Fibroblast of upper back skin (primary cell): ENCODE measurements at places on chromosomes 5 and 9.

- no peak for DNase-seq
These were observed 19.6 kb upstream of the CNOT6 start for GRCh38 chr5:180474569-180474968.

DNA sequence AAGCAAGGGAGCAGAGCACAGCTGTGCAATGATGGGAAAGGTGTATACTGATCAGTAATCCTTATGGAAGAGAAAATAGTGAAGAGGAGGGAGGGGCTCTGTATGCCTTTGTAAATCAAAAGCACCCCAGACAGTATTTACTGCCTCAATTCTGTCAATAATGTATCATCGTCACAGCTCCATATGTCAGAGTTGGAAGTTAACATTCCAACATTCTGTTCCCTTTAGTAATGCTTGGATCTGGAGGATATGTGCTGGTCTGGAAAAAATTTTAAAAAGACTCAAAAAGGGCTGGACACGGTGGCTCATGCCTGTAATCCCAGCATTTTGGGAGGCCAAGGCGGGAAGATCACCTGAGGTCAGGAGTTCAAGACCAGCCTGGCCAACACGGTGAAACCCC is 310.4 kb downstream of the ACTL7B start:
- peak; percentile 29 for DNase-seq

DNA sequence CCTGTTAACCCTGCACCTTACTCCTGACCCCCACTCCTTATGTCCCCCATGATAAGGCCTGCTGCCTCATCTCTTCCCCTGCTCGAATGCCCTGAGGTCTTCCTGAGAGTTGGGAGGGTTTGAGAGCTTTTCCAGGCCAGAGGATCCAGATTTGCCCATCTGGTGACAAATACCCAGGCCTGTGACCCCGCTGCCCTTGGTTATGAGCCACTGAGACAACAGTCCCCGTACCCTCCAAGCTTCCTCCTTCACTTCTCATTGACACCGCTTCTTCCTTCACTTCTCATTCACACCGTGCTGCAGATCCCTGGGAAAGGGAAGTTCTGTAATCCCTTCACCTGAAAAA is 593 bp downstream of the GM2A start:
- no peak for DNase-seq

DNA sequence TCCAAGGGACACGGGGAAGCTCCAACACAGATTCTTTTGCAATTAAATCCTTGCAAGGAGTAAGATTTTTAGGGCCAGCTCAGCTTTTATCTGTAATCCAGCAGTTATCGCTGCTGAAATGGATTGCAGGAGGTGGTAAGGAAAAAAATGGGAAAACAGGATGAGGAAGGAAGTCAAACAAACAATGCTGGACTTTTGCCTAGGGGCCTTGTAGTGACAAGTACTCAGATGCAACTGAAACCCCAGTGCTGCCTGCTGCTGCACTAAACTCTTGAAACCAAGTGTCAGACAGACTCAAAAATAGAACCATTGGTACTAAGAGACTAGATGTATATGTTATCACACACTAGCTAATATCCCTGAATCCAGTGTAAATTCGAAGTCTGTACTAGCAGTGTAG is 309.2 kb downstream of the CTNND2 start:
- DNase-seq, result no peak

DNA sequence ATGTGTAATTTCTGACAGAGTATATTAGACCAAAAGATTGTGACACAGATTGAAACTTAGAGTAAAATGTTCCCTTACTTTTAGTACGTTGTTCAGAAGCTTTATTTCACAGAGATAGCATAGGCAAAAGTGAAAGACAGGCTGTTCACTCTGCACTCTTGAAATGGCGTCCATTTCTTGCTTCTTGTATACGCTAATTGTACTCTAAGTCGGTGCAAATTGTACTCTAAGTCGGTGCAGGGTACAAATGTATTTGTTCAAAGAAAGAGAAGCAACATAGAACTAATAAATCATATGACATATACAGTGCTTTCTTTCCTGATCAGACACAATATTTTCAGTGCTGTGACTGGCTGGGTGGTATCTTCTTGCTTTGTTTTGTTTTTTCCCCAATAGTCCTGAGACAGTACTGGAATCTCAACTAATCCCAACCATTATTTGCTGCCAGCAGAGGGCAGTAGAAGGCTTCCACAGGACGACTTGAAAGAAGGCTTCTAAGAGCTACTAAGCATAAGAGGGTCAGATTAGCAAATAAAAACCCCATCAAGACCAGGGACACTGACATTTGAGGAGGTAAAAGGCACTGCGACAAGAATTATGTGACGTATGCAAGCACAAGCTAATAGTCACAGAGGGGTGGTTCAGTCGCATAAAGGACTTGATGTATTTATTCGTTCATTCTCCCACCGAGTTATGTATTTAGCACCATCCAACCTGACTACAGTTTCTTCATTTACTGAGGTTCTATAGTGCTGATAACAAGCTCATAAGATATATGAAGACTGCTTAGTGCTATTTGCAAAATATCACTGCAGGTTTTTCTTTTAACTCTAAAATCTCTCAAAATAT is 831.8 kb downstream of the TAF11L14 start:
- peak; percentile 64 for DNase-seq

DNA sequence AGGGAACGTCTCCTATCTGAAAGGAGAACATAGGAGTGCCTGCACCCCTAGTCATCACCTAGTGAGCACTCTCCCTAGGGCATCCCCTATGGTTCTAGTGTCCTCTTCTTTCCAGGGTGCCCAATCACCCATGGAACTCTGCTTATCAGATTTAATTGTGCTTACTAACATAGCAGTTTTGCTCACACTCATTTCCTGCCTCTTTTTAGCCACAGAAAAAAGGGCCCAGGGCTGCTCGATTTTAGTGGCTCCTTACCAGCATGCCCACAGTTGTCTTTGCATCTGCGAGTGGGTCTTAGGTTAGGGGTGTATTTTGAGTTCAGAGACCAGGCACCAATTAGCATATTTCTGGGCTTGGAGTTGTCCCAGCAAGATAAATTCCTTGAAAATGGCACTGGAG is 1110.2 kb downstream of the TAF11L14 start:
- no peak for DNase-seq

GRCh38 chr5:56342616-56343015 is 109.5 kb upstream of the ANKRD55 start:
- DNase-seq, result no peak

- no peak for DNase-seq
These were observed 87.5 kb downstream of the CHSY3 start for GRCh38 chr5:129991780-129992179.

DNA sequence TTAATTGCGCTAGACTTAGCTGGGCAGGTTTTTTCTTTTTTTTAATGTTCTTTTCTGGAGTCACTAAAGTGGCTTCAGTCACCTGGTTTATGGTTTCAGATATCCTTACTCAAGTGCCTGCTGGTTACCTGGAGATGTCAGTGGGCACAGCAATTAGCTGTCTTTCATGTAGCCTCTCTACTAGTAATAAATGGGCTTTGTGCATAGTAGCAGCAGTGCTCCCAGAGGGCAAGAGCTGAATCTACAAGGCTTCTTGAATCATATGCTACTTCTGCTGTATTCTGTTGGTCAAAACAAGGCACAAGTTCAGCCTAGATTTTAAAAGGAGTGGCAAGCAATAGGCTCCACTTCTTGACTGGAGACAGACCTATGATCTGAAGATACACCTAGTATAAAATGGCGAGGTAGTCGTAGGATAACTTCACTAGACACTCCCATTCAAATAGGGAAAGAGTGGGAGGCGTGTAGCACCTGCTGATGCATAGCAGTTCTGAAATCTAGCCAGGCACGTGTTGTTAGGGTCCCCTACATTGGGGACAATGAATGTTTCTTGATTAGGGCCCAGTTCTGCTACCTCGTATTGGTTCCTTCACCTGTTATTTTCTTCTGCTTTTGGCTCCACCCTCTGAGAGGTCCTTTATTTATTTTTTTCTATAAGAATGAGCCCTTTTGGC is 7.0 kb downstream of the SCAMP1 start:
- no peak for DNase-seq

DNA sequence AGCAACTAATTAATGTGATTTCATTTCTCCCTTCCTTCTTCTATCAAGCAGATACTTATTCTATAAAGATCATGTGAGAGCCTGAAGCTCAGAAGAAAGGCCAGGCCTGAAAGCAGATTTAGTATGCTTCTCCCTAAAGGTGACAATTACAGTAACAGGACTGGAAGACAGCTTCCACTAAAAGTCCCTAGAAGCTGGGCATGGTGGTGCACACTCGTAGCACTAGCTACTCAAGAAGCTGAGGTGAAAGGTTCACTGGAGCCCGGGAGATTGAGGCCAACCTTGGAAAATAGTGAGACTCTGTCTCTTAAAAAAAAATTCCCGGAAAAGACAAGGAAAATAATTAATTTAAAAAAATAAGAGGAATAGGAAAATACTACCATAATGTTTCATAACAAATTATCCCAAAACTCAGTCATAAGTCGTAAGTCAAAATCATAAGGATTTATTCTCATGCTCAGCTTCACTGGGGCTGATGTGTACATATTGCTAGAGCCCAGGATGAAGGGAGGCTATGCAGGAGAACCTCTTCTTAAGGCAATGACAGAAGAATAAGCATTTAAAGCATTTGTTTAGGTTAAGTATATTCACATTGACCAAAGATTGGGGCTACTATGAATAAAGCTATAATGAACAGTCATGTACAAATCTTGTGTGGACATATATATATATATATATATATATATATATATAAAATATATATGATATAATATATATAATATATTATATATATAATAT is 210.8 kb upstream of the SMARCA2 start:
- DNase-seq, result no peak

DNA sequence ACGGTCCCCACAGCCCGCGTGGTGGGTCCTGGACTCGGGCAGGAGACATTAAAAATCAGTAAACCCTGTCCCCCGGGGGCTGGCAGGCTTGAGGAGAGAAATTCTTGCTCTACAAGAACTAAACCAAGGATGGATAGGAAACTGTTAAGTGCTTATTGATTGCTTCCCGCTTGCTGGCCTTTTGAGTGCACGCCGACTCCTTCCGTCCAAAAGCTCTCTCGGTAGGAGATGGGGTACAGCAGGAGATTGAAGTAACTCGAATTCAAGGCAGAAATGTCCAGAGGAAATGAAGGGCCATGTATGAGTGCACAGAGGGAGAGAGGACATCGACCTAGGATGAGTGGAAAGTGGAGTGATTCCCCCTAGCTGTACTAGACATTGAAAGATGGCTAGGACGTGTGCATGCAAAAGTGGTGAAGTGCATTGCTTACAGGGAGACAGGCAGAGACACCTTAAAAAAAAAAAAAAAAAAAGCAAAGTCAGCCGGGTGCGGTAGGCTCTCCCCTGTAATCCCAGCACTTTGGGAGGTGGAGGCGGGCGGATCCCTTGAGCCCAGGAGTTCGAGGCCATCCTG is 923 bp downstream of the RECK start:
- no peak for DNase-seq

GRCh38 chr5:87784311-87784710 is 371.6 kb upstream of the CCNH start:
- DNase-seq, result no peak

DNA sequence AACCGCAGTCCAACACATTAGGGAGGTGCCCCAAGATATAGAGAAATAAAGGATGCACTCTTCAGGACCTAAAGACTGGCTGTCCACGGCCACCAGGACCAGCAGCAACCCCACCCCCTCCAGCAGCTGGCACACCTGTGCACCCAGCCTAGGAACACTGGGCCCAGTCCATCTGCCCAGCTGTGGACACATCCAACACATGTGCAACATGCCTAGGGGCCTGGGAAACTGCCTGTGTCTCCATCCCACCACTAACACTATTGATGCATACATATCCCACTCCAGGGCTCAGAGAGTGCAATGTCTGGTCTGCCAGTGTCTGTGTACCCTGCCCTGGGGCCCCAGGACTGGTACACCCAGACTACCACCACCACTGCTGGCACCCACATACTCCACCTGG is 1781.3 kb downstream of the MAT2B start:
- no peak for DNase-seq

- DNase-seq, result peak; percentile 73
These were observed 291.8 kb upstream of the DAB2 start for GRCh38 chr5:39716532-39717028.

DNA sequence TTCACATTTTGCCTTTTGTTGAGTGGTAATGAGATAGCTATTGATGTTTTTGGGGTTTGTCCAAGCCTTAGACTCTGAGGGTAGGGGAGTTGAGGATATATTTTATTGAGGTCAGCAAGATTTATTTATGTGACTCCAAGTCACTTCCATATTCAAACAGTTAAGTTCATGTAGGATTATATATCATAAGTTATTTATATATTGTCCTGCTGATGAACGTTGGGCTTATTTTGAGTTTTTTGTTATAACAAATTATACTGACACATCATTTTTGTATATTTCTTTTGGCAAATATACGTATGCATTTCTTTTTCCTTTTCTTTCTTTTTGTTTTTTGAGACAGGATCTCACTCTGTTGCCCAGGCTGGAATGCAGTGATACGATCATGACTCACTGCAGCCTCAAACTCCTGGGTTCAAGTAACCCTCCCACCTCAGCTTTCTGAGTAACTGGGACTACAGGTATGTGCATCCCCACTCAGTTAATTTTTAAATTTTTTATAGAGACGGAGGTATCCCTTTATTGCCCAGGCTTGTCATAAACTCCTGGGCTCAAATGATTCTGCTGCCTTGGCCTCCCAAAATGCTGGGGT is 23.5 kb upstream of the IL12B start:
- peak; percentile 25 for DNase-seq

DNA sequence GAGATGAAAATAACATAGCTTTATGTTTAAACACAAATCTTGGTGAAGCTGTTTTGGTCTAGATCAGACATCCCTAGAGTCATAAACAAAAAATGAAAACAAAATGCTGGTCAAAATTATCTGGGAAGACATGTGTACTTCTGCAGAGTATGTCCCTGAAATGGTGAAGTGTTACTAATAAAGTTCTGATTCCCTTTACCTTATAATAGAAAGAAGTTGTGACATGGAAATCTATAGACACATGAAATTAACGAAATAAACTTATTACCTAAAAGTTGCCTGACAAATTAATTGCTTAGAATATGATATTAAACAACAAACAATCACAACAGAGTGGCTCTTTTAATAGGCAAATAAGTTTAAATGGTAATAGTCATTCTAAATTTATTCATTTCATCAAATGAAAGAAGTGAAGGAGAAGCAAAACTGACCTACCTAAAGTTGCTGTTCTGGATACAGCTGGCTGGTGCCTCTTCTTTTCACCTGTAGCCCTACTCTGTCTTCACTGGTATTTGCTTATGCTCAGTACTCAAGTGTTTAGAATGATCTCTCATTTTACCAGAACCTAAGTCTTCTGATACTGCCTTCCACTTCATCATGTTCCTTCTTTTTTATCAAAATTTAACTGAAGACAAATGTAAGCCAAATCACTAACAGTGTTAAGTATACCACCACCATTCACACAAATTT is 38.8 kb downstream of the FNIP1 start:
- no peak for DNase-seq
